ENCODE measurements at places on chromosomes 3 and 15.
A peak's percentile ranks its signal among the peaks of the same experiment; 100 is the strongest.

GRCh38 chr3:155739154-155739553 lies 5.7 kb downstream of the PLCH1 start:
- DNase-seq = no peak

GRCh38 chr3:76129441-76129840 lies 344.1 kb upstream of the ZNF717 start:
- DNase-seq = no peak

- no peak for DNase-seq
These were observed 21.4 kb upstream of the CSPG4 start for GRCh38 chr15:75733761-75734651.

DNA sequence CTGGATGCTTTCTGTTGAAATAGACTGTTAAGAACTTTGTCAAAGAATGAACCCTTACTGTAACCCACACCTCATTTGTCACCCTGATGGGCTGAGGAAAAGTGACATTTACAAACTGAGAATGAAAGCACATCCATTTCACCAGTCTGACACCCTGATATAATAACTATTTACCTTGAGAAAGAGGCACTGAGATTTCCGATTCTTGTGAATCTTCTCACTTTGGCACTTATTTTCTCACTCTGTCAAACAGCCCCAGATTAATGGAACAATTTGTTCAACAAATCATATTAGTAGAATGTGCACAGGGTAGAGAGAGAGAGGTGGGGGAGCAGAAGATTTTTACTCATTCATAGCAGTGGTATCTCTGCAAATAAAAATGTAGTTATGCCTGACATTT lies 606.9 kb downstream of the MCTP2 start:
- DNase-seq = no peak

- DNase-seq = no peak
These were observed 2.2 kb downstream of the NR2F2 start for GRCh38 chr15:96332637-96333121.

GRCh38 chr15:67820992-67821783 lies 4.1 kb upstream of the SKOR1 start:
- peak; percentile 81 for DNase-seq
